ENCODE measurements at places on chromosomes 3 and 15.

- DNase-seq, result no peak
Observed at GRCh38 chr3:147514366-147515160, 105.4 kb downstream of the ZIC1 start.

GRCh38 chr3:197262709-197263108, 35.7 kb downstream of the DLG1 start:
- DNase-seq, result no peak

- peak; percentile 61 for DNase-seq
Observed at GRCh38 chr15:77187751-77188464, 117.0 kb upstream of the TSPAN3 start.

DNA sequence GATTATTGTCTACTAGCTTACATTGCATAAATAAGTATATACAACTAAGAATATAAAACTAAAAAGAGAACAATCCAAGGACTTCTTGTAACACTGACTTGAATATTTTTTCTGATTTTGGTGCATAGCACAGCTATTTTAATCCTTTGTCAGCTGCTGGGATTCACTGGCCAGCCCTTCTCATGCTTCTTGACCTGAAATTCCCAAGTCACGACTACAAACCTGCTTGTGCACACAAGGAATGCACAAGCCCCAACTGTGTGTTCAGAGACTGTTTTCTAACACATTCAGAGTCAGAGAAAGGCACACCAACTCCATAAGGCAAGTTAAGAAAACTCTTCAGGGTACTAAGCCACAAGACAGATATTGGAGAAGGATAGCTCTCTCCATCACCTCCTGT, 80.9 kb downstream of the TNIK start:
- no peak for DNase-seq

Measured in NB4 (cell line).